Activated T-cell treated with anti-CD3 and anti-CD28 coated beads, Interleukin-2, amount 50 U/mL, for 72 hours (primary cell): ENCODE measurements at places on chromosomes 3 and 15. TPM values are rescaled to one million over a fixed set of nuclear protein-coding genes. Genes with fewer than 3 reads are reported as not detected.

DNA sequence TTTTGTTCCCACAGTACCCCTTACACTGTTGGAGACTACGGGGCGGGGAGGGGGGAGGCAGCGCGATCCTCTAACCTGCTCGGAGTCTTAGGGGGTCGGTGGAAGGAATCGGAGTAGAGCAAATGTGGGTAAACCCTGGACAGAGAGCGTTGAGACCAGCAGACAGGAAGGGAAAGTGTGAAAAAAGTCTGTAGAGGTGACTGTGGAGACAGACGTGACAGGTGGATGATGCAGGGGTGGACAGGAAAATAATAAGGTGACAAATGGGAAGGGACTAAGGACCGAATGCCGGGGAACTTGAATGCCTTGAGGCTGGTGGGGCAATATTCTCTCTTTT is 424 bp downstream of the EAF2 start:
- H3K27ac ChIP-seq: peak overlapping the region; percentile 87
- H3K4me1 ChIP-seq: peaks cover 57% of the 10 kb centered on the region
- H3K4me3 ChIP-seq: peak overlapping the region; percentile 87
- DNase-seq: no peak

DNA sequence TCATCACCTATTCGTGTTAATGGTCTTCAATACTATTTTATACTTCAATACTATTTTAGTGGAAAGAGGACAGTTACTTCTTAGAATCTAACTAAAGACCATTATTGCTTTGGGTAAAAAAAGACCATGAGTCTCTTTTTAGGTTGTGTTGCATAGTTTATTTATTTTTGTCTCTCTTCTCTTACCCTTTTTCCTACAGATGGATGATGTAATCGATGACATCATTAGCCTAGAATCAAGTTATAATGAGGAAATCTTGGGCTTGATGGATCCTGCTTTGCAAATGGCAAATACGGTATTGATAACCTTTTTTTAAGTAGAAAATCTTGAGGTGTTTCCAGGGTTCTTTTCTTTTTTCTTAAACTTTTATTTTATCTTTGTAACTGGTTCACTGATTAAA is 58.5 kb upstream of the SAMMSON start:
- no peak for DNase-seq
- H3K4me1 ChIP-seq: no peaks in the 10 kb centered on the region
- H3K4me3 ChIP-seq: no peak overlapping the region
- H3K27ac ChIP-seq: no peak overlapping the region
- H3K27me3 ChIP-seq: no peaks in the 10 kb centered on the region

DNA sequence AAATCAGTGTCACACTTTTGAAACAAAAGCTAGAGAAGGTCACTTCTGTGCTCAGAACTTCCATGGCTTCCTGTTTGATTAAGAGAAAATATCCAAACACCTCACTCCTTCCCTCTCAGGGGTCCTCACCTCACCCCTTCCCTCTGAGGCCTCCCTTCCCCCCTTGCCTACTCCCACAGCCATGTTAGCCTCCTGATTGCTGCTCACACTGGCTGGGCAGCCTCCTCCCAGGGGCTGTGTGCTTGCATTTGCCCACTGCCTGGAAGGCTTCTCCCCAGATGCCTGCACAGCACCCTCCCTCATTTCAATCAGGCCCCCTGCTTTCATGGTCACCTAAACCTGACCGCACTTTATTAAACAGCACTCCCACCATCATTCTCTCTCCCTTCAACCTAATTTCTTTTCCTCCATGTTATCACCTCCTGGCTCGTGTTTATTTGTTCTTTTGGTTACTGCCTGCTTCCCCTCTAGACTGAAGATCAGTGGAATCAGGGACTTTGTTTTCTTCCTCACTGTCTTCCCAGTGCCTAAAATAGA is 10.4 kb downstream of the BOC start:
- no peak overlapping the region for H3K4me3 ChIP-seq
- no peak overlapping the region for H3K27ac ChIP-seq
- peaks cover 10% of the 10 kb centered on the region for H3K4me1 ChIP-seq
- peaks cover 28% of the 10 kb centered on the region for H3K27me3 ChIP-seq
- DNase-seq: no peak
- no peaks in the 10 kb centered on the region for H3K36me3 ChIP-seq

GRCh38 chr3:47961815-47962606 is 54.2 kb downstream of the MAP4 start:
- H3K27me3 ChIP-seq: no peaks in the 10 kb centered on the region
- no peak for DNase-seq
- H3K36me3 ChIP-seq: no peaks in the 10 kb centered on the region

DNA sequence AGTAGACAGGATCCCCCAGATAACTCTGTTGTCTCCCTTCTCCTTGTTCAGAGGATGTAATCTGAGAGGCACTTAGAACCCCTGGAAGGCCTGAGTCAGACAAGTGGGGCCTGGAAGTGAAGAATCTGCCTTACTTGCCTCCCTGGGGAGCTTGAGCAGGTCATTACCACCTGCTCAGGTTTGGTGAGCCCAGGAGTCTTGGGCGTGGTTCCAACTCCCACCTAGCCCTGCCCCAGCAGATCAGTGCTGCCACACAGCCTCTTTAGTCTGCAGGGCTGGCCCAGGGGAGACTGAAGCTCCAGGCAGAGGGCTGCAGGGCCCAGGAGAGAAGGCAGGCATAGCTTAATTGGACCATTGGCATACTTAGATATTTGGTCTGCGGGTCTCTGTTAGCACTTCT is 230.0 kb downstream of the ERC2 start:
- H3K4me3 ChIP-seq: no peak overlapping the region
- H3K27me3 ChIP-seq: peaks cover 6% of the 10 kb centered on the region
- H3K4me1 ChIP-seq: no peaks in the 10 kb centered on the region
- no peak for DNase-seq
- H3K27ac ChIP-seq: no peak overlapping the region
- H3K36me3 ChIP-seq: no peaks in the 10 kb centered on the region

DNA sequence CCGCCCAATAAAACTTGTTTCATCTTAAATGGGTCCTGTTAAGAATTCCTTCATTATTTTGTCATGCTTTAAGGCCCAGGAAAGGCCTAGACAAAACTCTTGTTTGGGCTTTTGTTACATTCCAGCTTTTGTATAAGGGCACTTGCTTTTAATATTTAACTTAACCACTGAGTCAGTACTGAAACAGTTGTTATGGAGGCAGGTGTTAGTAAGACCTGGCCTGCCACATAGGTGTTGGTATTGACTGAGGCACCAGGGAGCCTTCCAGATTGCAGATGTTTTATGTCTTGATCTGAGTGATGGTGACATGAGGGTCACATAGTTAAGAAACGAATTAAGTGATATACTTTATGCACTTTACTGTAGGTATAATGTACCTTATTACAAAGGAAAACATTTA is 274.9 kb upstream of the TGFBR2 start:
- no peak overlapping the region for H3K27ac ChIP-seq
- no peaks in the 10 kb centered on the region for H3K36me3 ChIP-seq
- H3K27me3 ChIP-seq: no peaks in the 10 kb centered on the region
- no peak for DNase-seq

Gene NKIRAS1
- total RNA-seq: 2.5 TPM

GRCh38 chr3:127712881-127713771 is 40.4 kb downstream of the ABTB1 start:
- peaks cover 8% of the 10 kb centered on the region for H3K27me3 ChIP-seq
- no peak overlapping the region for H3K27ac ChIP-seq
- no peaks in the 10 kb centered on the region for H3K4me1 ChIP-seq
- H3K36me3 ChIP-seq: no peaks in the 10 kb centered on the region

Gene PARP15
- 28.6 TPM for total RNA-seq

Gene CORO2B
- total RNA-seq: 0.07 TPM

- H3K4me3 ChIP-seq: no peak overlapping the region
- no peaks in the 10 kb centered on the region for H3K36me3 ChIP-seq
- peaks cover 26% of the 10 kb centered on the region for H3K27me3 ChIP-seq
- no peak overlapping the region for H3K27ac ChIP-seq
- no peak for DNase-seq
- H3K4me1 ChIP-seq: no peaks in the 10 kb centered on the region
Observed at GRCh38 chr3:157491136-157491535, 12.1 kb downstream of the VEPH1 start.

- peaks cover 4% of the 10 kb centered on the region for H3K36me3 ChIP-seq
- peaks cover 35% of the 10 kb centered on the region for H3K27me3 ChIP-seq
- H3K4me3 ChIP-seq: no peak overlapping the region
- H3K27ac ChIP-seq: no peak overlapping the region
Observed at GRCh38 chr3:129609591-129610182, 3.2 kb upstream of the PLXND1 start.

DNA sequence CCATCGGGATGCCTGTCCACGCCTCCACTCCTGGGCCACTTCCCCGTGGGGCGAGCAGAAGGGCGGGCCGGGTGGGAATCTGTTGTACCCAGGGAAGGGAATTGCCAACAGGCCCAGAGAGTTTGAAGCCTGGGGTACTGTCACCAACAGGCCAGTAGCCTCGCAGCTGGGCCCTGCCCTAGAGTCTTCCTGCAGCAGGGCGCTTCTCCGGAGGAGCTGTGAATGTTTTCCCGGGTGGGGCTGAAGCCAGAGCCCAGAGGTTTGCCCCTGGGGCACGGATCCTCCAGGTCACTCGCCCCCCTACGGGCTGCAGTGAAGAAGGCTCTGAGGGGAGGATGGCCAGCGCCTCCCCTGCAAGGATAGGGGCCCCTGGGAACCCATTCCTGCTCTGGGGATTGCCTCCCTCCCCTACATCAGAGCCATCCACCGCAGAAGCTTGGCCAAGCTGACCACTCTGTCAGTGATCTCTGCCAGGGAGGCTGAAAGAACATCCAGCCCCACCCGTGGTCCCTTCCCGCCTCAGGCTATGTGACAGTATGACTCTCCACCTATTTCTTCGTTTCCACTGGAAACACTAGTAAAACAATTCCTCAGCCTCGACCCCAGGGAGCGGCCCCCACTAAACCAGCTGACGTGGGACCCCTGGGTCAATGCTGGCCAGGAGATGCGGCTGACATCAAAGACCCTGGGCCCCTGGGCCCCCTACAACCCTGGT is 16.8 kb downstream of the CIDEC start:
- H3K36me3 ChIP-seq: no peaks in the 10 kb centered on the region
- H3K4me3 ChIP-seq: peak overlapping the region; percentile 32
- H3K27ac ChIP-seq: no peak overlapping the region
- no peak for DNase-seq
- no peaks in the 10 kb centered on the region for H3K27me3 ChIP-seq
